Fibroblast of lung (primary cell): ENCODE measurements at places on chromosomes 5 and 9. TPM values are rescaled to one million over a fixed set of nuclear protein-coding genes. Genes with fewer than 3 reads are reported as not detected.

DNA sequence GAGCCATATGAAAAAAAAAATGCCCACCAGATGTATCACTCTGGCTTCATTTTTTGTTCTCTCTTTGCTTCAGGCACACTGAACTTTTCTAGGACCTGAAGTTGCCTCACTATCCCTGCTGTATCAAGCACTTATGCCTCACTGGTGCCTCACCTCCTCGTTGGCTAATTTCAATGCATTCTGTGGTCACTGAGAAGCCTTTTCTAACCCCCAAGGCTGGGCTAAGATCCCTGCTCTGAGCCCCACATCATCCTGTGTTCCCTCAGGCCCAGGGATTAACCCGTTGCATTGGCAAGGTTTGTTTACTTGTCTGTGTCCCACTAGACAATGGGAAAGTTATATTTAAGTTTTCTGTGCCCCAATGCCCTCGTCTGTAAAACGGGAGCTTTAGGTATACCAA is 362.7 kb downstream of the OSTF1 start:
- H3K36me3 ChIP-seq = no peaks in the 10 kb centered on the region
- H3K4me1 ChIP-seq = no peaks in the 10 kb centered on the region
- no peaks in the 10 kb centered on the region for H3K27me3 ChIP-seq
- no peak overlapping the region for H3K4me3 ChIP-seq

DNA sequence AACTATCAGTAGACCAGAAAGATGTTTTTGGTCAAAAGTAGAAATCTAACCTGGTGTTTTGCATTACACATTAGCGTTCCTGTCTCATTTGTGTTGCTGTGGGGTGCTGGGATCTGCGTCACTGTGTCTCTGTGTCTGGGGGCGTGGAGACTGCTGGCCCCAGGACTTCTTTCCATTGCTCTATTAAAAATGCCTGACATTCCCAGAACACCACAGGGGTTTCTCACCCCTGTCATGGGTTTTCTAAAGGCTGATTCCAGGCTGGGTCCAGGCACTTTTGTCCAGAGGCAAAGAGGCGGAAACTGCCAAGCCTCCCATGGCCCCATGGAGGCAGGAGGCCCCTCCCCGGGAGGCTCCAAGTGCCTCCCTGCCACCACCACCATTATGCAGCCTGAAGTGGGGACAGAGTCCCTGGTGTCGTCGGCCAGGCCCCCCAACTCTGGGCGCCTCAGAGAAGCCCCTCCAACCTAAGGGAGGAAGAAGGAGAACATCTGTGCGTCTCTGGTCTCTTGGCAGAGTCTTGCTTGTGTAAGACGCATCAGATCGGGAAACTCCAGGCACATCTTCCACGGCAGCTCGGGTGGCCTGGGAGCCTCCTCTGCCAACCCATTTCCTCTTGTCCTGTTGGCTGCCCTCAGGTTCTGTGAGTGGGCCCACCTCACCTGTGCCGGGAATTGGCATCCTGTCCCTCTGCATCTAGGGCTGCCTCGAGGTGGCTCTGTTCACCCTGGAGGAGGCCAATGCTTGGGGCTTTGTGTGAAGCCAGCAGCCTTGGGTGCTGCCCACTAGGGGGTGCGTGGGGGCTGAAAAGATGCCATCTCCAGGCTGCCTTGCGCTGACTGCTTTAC is 13.8 kb upstream of the PLEKHG4B start:
- H3K4me3 ChIP-seq = no peak overlapping the region
- H3K27me3 ChIP-seq = peaks cover 24% of the 10 kb centered on the region
- H3K36me3 ChIP-seq = no peaks in the 10 kb centered on the region
- H3K27ac ChIP-seq = no peak overlapping the region

DNA sequence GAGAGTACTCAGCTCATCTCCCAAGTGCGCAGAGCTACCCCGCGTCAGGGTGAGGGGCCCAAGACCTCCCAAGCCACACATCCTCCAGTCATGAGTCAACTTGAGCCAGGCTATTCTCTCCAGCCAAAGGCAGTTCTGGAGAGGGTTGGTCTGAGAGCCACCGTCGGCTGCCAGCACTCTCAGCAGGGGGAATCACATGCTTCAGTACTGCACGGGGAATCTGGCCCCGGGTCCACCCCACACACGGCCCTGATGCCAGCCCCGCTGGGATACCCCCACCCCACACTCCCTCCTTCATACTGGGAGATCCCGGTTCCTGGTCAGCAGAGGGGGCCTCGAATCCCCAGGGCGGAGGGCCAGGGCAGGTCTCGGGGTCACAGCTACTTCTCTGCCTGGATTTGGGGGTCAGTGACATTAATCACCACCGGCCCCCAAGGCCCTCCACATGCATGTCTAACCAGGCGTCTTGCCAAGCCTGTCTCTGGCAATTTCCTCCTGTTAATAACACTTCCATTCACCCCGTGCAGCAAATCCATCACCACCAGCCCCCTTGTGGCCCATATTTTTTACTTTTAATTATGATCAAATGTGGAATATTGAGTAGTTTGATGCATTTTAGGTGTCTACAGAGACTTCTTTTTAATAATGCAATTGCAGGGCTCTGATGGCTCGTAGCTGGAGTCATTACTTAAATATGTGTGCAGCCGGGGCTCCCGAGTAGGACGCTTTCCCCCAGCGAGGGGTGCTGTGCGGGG is 102.9 kb upstream of the PPP1R26 start:
- no peaks in the 10 kb centered on the region for H3K27me3 ChIP-seq
- H3K4me3 ChIP-seq = no peak overlapping the region
- no peaks in the 10 kb centered on the region for H3K36me3 ChIP-seq
- no peaks in the 10 kb centered on the region for H3K4me1 ChIP-seq

Gene PGM5
- 37.5 and 113 TPM in 2 replicates for total RNA-seq
